ENCODE measurements at places on chromosomes 16 and 17. TPM values are rescaled to one million over a fixed set of nuclear protein-coding genes. Genes with fewer than 3 reads are reported as not detected.

The KRT28 gene
- total RNA-seq, result not detected

The KRTAP4-9 gene
- total RNA-seq, result not detected

The ZG16 gene
- total RNA-seq, result not detected

The PRR35 gene
- not detected for total RNA-seq

The CHP2 gene
- total RNA-seq, result not detected

The SPNS2 gene
- 11.2 TPM for total RNA-seq

DNA sequence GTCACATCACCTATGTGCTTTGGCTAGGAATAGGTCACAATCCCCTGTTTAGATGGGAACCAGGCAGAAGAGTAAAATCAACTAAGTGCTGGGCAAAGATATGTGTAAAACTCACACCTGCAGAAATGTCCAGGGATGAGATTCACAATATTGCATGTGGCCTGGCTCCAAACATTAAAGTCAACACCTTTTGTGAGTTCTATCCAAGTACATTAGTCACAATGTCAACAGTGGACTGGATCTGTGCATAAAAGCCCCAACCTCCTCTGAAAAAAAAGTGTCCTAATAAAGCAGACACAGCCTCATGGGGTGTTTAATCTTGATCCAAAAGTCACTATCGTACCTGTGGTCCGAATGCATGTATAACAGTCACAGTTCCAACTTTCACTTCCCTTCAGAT, 1990.3 kb downstream of the TP53TG3F start:
- DNase-seq, result no peak

- DNase-seq, result no peak
Observed at GRCh38 chr16:1763521-1764511, 7.5 kb downstream of the NME3 start.

DNA sequence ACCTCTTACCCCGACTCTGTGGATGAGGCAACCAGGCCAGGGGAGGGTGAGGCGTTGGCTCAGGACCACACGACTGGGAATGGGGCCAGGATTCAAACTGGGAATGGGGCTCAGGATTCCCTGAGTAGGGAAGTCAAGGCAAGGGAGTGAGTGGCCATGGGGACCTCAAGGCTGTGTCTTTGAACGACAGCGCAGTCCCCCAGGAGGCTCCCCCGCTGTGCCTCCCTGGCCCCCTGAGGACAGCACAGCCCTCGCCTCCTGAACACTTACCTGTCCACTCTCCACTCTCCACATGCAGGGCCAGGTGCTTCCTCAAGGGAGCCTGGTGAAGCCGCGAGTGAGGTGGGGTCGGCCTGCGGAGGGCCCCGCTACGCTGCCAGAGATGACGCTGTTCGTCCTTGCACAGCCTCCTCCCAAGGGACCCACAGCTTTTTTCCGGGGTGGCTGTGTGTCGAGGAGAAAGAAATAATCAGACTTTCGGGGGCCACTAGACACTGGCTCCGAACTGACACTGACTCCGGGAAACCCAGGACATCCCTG, 6.9 kb downstream of the ZNF469 start:
- DNase-seq, result no peak

GRCh38 chr17:33779234-33779591, 475.9 kb upstream of the CCL2 start:
- DNase-seq, result peak; percentile 23

DNA sequence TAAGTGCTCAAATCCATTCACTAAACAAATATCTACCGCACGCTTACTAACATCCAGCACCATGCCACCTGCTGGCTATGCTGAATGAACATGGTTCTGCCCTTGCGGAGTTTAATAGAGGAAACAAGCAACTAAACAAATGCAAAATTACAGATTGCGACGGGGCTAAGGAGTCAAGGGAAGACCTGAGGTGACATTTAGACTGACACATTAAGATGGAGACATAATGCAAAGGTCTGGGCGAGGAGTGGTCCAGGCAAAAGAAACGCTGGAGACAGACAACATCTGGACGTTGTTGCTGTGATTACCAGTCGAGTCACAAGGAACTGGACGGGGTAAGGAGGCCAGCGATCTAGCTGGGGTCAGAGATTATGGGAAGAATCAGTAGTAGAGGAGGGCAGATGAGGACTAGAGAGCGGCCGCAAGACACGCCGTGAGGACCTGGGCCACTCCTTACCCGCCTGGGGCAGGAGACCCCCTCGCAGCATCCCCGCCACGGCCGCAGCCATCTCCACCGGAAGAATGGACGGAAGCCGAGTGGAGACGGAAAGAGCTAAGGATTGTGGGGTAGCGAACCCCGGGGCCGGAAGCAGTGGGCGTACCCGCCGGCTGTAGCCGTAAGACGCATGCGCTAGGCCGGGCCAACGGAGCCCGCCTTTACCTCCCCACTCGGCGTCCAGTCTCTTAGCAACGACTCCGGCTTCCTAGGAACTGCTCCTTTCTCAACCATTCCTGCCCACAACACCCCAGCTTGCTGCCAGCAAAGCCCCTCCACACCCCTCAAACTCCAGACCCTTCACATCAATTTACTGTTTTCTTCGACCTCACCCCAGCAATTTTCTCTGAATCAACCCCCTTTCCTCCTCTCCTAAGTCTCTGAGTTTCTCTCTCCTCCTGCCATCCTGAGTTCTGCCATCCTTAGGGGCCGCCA, at the start of the genes LRRC46 and MRPL10:
LRRC46 (plus strand) TSS at position 668 of the 931 bp plus-strand sequence. CDS start 320 bp downstream, outside the sequence.
MRPL10 (minus strand) TSS at position 539 of the 931 bp plus-strand sequence; CDS start at position 509, 30 bp downstream.
- DNase-seq, result peak; percentile 93

- no peak for DNase-seq
Observed at GRCh38 chr16:87207509-87207908, 109.7 kb downstream of the C16orf95 start.
